WTC11 (cell line): ENCODE measurements at places on chromosomes 7 and 10. TPM values are rescaled to one million over a fixed set of nuclear protein-coding genes. Genes with fewer than 3 reads are reported as not detected.

The SCIN gene
- total RNA-seq = 0.80 to 1.2 TPM (median 0.98 TPM) in 3 replicates

- no peaks in the 10 kb centered on the region for H3K27me3 ChIP-seq
- no peak overlapping the region for H3K27ac ChIP-seq
- no peak for DNase-seq
- peaks cover 29% of the 10 kb centered on the region for H3K36me3 ChIP-seq
Measured at GRCh38 chr10:79305988-79306387, 41.3 kb upstream of the PPIF start.

The ECHDC3 gene
- 17.1 to 18.3 TPM (median 18.1 TPM) in 3 replicates for total RNA-seq

DNA sequence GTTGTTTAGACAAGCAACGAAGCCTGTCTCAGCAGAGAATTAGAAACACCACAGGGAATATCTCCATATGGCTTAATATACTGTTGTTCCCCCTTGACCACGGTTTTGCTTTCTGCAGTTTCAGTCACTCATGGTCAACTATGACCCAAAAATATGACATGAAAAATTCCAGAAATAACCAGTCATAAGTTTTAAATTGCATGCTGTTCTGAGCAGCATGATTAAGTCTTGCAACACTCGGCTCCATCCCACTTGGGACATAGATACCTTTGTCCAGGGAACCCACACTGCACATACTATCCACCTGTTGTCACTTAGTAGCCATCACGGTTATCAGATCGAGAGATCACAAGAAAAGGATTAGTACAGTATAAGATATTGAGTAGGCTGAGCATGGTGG is 60.7 kb upstream of the FOXK1 start:
- no peak for DNase-seq
- no peak overlapping the region for H3K4me3 ChIP-seq
- no peak overlapping the region for H3K27ac ChIP-seq
- peaks cover 26% of the 10 kb centered on the region for H3K27me3 ChIP-seq
- peaks cover 9% of the 10 kb centered on the region for H3K36me3 ChIP-seq
- no peaks in the 10 kb centered on the region for H3K4me1 ChIP-seq

DNA sequence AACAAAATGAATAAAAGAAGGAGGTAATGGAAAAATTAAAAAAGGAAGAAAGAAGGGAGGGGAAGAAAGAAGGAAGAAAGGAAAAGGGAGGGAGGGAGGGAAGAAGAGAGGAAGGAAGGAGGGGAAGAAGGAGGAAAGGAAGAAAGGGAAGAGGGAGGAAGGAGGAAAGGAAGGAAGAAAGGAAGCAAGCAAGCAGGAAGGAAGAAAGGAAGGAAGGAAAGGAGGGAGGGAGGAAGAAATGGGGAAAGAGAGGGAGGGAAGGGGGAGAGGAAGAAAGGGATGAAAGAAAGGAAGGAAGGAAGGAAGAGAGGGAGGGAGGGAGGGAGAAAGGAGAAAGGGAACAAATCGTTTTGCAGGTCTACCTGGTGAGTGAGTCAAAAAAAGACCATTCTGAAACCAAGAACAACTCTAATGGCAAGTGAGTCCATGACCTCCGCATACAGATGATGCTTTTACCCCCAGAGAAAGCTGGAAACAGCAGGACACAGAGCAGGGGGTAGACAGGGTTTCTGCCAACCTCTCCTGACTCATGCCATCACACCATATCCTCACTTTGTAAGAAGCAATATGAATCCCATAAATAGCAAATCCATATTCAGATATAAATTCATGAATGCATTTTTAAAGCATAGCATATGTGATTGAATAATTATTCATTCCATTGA is 1112.9 kb upstream of the AUTS2 start:
- H3K4me1 ChIP-seq = peaks cover 8% of the 10 kb centered on the region
- no peak for DNase-seq
- no peak overlapping the region for H3K27ac ChIP-seq
- no peaks in the 10 kb centered on the region for H3K27me3 ChIP-seq
- 0 out of 2 replicates have a peak, but pooled peaks cover 3% of the 10 kb centered on the region for H3K36me3 ChIP-seq
- no peak overlapping the region for H3K4me3 ChIP-seq

The RSPH10B gene
- total RNA-seq = 0.35 to 0.60 TPM (median 0.55 TPM) in 3 replicates

DNA sequence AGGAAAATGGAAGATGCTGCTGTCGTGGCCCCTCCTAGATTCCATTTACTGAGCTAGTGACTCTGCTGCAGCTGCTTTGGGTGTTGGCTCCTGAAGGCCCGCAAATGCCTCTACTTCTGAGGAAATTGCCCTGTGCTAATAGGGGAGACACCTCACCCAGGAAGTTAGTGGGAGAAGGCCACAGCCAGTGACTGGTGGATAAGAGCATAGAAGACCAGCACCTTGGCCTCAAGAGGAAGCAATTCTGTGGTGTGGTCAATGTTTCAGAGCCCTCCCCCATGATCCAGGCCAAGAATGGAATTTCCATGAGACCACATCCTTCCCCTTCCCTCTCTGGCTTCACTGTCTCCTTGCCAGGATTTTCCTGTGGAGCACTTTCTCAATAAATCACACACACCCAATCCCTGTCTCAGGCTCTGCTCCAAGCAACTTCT is 25.0 kb upstream of the FZD1 start:
- no peak for DNase-seq
- no peak overlapping the region for H3K27ac ChIP-seq
- no peak overlapping the region for H3K4me3 ChIP-seq

DNA sequence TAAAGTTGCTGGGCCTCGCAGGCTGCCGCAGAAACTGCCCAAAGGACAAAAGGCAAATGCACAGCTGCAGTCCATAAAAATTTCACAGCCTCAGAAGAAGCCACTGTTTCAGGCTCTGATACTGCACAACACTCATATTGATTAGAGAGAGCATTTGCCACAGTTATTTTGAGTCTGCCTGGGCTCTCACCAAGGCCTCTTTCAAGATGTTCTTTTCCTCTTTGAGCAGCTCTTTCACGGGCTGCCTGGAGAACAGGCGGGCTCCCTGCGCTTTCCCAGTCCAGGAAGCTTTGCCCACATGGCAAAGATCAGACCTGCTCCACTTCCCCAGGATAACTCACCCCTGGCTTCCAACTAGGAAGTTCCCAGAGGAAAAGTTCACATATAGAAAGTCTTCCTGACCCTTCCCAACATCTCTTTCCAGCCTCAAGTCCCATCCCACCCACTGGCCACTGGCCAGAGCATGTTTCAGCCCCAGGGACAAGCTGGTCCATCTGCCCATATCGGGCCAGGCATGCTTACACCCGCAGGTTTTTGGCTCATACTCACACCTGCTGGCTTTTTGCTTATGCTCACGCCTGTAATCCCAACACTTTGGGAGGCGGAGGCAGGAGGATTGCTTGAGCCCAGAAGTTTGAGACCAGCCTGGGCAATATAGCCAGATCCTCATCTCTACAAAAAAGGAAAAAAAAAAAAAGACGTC is 3.3 kb downstream of the SLIT1 start:
- peaks cover 20% of the 10 kb centered on the region for H3K4me1 ChIP-seq
- no peaks in the 10 kb centered on the region for H3K36me3 ChIP-seq
- H3K27ac ChIP-seq = no peak overlapping the region
- no peak overlapping the region for H3K4me3 ChIP-seq
- H3K27me3 ChIP-seq = peaks cover 58% of the 10 kb centered on the region

The HOXA1 gene
- total RNA-seq = not detected in 3 replicates

DNA sequence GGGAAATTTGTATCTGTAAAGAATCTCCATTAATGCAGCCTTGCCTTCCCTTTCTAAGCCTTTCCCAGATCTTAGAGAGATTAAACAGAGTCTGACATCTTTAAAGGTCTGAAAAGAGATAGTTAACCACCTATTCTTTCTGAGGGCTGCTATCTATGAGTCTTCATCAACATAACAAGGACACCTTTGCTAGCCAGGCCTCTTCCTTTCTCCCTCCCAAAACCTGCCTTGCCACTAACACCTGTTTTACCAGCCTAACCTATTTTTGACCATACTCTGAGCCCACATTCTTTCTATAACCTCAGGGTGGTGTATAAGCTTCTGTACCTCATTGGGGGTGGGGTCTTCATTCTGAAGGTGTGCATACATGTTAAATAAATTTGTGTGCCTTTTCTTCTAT is 217.1 kb downstream of the IPMK start:
- no peaks in the 10 kb centered on the region for H3K27me3 ChIP-seq
- DNase-seq = no peak
- H3K27ac ChIP-seq = peak overlapping the region; percentile 92
- H3K36me3 ChIP-seq = peaks cover 19% of the 10 kb centered on the region
- H3K4me3 ChIP-seq = peak overlapping the region; percentile 31
